A673 (cell line): ENCODE measurements at places on chromosomes 1 and 21. TPM values are rescaled to one million over a fixed set of nuclear protein-coding genes. Genes with fewer than 3 reads are reported as not detected.

LRRC53 gene
- total RNA-seq, result not detected in 2 replicates

SPATA46 gene
- not detected in 2 replicates for total RNA-seq

GRCh38 chr1:58966103-58966916 is 182.5 kb upstream of the JUN start:
- DNase-seq, result no peak

DNA sequence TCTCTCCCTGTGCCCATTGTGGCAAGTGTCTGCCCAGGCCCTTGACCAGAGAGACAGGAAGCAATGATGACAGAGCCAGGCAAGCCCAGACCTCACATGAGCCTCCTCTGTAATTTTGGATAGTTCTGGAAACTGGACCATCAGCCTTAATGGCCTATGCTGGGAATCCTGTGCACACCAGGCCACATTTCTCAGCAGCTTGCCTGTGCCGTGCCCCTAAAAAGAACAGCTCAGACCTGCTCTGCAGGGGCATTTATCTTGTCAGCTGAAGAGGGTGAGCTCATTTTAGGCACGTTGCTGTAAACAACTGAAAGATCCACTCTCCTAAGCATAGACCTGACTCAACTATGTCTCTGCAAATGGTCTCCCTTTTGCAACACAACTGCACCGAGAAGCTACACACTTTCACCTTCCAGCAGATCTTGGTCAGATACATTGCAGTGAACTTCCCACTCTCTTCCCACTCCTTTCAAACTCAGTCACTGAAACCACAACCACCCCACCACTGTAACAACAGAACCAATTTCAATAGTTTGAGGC is 53.5 kb upstream of the BACH1 start:
- no peak for DNase-seq

DNA sequence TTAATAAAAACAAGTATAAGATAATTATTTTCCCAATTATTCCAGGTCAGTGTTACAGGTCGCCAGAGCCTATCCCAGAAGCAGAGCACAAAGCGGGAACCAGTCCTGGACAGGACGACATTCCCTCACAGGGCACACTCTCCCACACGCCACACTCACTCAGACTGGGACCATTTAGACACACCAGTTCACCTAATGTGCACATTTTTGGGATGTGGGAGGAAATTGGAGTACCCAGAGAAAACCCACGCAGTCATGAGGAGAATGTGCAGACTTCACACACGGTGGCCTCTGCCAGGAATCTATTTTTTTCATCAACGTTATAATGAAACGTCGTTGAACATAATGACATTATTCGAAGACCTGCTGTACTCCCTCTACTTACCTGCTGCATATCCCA is 20.5 kb upstream of the NRDC start:
- no peak for DNase-seq

- DNase-seq, result peak; percentile 89
Observed at GRCh38 chr21:36909901-36910561, 56.4 kb downstream of the HLCS start.

GRCh38 chr1:226862890-226863289 is 7.5 kb upstream of the PSEN2 start:
- DNase-seq, result no peak

BGLAP gene
- total RNA-seq, result 2.4 and 2.8 TPM in 2 replicates

GRCh38 chr1:1832820-1833219 is 54.5 kb upstream of the NADK start:
- DNase-seq, result no peak

TRAPPC10 gene
- 46.6 and 51.4 TPM in 2 replicates for total RNA-seq

PPIAL4G gene
- total RNA-seq, result not detected in 2 replicates

CLDN14 gene
- not detected in 2 replicates for total RNA-seq

MASP2 gene
- total RNA-seq, result 0.37 and 0.69 TPM in 2 replicates

- no peak for DNase-seq
Observed at GRCh38 chr1:89847191-89847729, 26.4 kb downstream of the LRRC8D start.

DNA sequence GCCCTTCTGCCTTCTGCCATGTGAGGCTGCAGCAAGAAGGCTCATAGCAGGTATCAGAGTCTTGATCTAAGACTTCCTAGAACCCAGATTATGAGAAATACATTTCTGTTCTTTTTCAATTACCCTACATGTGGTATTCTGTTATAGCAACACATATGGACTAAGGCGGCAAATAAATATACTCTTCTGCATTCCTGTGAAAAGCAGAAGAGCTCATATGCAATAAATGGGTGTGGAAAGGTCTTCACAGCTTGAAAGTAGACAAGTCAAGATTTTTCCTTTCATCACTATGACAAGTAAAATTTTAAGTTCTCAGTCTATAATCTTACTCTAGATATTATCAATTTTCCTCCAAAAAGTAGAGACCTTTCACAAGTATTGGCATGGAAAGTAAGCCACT is 36.6 kb downstream of the TNFSF18 start:
- DNase-seq, result no peak

DNA sequence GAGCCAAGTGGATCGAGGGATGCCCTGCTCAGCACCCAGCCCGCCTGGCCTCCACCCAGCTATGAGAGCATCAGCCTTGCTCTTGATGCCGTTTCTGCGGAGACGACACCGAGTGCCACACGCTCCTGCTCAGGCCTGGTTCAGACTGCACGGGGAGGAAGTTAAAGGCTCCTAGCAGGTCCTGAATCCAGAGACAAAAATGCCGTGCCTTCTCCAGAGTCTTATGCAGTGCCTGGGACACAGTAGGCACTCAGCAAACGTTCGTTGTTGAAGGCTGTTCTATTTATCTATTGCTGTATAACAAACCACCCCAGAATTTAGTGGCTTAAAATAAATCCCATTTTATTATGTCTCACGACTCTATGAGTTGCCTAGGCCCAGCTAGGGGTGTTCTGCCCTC is 6.8 kb upstream of the BSND start:
- no peak for DNase-seq

CLDN17 gene
- not detected in 2 replicates for total RNA-seq

SYNC gene
- total RNA-seq, result 0.71 TPM in 1 of 2 replicates, not detected in the other

DNA sequence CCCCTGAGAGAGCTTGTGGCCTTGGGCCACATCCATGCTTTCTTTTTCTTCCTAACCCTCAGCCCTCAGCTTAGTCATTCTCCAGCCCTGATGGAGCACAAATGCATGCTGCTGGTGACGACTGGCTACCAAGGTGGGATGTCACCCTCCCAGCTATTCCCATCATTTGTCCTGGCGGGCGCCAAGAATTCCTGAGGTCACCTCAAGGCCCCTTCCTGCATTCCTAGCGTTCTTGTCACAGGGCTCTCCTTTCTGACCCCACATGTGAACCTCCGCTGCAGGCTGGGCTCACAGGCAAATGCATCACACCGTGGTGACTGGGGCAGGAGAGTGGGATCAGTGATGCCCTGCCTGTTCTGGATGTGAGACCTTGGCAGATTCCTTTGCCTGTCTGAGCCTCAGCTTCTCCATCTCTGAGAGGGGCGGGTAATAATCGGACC is 53.4 kb upstream of the IFFO2 start:
- no peak for DNase-seq

DNA sequence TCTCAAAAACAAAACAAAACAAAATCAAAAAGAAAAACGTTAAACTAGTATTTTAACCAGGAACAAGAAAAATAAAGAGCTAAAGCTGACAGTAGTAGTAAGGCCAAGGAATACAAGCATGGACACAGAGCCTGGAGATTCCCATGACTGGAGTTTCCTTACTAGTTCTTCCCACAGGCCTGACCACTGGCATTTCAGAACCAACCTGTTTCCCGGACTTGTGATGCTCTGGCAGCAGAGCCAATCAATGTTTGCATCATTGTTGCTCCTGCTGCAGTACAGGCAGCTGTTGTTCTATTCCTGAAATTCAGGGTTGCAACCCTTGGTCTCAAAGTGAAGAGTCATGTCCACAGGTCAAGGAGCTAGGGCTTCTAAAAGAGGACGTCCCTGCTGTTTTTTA is 111.3 kb upstream of the WARS2 start:
- DNase-seq, result no peak
